ENCODE measurements at places on chromosomes 12 and 14. TPM values are rescaled to one million over a fixed set of nuclear protein-coding genes. Genes with fewer than 3 reads are reported as not detected.

The FAM161B gene
- 8.5 TPM for total RNA-seq

The CLEC9A gene
- total RNA-seq, result 0.93 TPM

The POTEM gene
- total RNA-seq, result not detected

The TAS2R30 gene
- total RNA-seq, result 15.6 TPM

The POP5 gene
- 28.4 TPM for total RNA-seq

The SLCO1B1 gene
- not detected for total RNA-seq

The GPRC5D gene
- not detected for total RNA-seq

The CRIP1 gene
- total RNA-seq, result 32.8 TPM

The PRIMA1 gene
- total RNA-seq, result 0.41 TPM

The NPFF gene
- total RNA-seq, result not detected

The NIN gene
- total RNA-seq, result 27.9 TPM

The KCNJ8 gene
- total RNA-seq, result 28.3 TPM

The RD3L gene
- total RNA-seq, result 0.23 TPM

The SIX4 gene
- total RNA-seq, result 11.9 TPM

The ACRBP gene
- 2.3 TPM for total RNA-seq

The KLHL33 gene
- 1.5 TPM for total RNA-seq

The NUDT14 gene
- 22.9 TPM for total RNA-seq

The MANSC4 gene
- 0.29 TPM for total RNA-seq

The CLEC14A gene
- 31.0 TPM for total RNA-seq

The ST8SIA1 gene
- total RNA-seq, result 10.3 TPM

The P3H3 gene
- total RNA-seq, result 29.5 TPM

The SYT1 gene
- total RNA-seq, result 23.6 TPM

The P2RX7 gene
- total RNA-seq, result 2.3 TPM

The XRCC3 gene
- total RNA-seq, result 14.9 TPM

The CLEC2D gene
- 11.7 TPM for total RNA-seq

The ANO2 gene
- total RNA-seq, result 4.9 TPM

The DBX2 gene
- total RNA-seq, result 0.12 TPM

The OR6S1 gene
- not detected for total RNA-seq

The STON2 gene
- total RNA-seq, result 93.1 TPM

The ACSS3 gene
- total RNA-seq, result 38.7 TPM

The LMNTD1 gene
- total RNA-seq, result not detected

The SPTLC2 gene
- 53.4 TPM for total RNA-seq

The RPAP3 gene
- total RNA-seq, result 11.3 TPM

The CLEC1B gene
- total RNA-seq, result 1.1 TPM

The MYF5 gene
- total RNA-seq, result 6.3 TPM

The GLT8D2 gene
- 15.2 TPM for total RNA-seq

The TBX5 gene
- total RNA-seq, result not detected

The RNASE1 gene
- total RNA-seq, result 198 TPM

The VDR gene
- total RNA-seq, result 2.7 TPM

The TAS2R31 gene
- total RNA-seq, result 18.9 TPM

The OLR1 gene
- total RNA-seq, result 3.0 TPM

All from metanephros (tissue), 2 donors.